ENCODE measurements at places on chromosomes 7 and 10.

- DNase-seq: no peak
Measured at GRCh38 chr7:85178531-85179298, 8.1 kb downstream of the SEMA3D start.

DNA sequence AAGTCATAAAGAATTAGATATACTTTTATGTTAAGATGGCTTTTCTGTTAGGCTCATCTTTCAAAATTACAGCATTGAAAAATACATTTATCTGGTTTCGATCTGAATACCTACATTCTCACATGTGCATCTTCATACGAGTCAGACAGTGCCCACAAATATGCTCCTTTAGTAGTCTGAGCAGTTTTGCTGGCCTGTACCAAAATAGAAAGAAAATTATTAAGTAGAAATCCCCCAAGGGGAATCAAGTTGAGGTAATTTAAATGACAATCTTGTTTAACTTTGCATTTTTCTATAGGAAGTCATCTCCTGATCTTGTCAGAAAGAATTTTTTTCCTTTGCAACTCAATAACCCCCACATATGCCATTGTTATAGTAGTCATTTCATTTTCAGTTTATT, 287.4 kb upstream of the SEMA3D start:
- no peak for DNase-seq

DNA sequence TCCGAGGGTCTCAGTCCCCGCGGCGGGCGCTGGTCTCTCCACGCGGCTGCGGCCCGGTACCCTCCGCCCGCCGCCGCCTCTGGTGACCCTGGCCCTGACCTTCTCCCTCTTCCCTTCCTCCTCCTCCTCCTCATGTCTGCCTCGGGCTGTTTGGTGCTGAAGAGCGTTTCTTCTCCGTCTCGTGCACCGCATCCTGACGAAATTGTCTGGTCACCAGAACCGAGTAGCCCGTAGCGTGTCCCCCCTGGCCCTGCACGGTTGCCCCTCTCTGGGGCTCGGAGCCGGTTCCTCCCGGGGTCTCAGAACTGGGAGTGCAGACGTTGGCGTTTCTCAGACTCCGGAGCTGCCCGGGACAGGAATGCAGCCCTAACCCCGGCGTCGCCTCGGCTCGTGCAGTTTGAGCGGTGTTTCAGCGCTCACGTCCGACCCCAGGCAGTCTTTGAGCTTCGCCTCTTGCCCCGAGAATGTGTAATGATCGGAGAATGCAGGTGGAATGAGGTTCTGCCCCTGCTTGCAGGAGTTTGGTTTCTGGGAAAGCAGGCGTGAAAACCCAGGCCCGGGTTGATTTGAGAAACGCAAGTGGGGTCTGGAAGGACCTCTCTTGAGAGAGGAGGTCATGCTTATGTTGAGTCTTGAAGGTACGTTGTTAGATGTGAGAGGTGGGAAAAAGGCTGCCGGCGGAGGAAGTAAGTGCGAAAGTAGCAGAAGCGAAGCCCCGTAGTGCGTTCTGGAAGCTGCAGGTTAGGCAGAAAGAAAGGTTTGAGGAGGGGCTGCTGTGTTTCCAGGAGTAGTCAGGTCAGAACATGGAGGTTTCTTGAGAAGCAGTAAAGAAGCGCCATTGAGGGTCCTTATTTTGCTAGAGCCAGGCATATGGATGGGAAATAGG, 743 bp downstream of the RBM17 start:
- DNase-seq: peak; percentile 15

DNA sequence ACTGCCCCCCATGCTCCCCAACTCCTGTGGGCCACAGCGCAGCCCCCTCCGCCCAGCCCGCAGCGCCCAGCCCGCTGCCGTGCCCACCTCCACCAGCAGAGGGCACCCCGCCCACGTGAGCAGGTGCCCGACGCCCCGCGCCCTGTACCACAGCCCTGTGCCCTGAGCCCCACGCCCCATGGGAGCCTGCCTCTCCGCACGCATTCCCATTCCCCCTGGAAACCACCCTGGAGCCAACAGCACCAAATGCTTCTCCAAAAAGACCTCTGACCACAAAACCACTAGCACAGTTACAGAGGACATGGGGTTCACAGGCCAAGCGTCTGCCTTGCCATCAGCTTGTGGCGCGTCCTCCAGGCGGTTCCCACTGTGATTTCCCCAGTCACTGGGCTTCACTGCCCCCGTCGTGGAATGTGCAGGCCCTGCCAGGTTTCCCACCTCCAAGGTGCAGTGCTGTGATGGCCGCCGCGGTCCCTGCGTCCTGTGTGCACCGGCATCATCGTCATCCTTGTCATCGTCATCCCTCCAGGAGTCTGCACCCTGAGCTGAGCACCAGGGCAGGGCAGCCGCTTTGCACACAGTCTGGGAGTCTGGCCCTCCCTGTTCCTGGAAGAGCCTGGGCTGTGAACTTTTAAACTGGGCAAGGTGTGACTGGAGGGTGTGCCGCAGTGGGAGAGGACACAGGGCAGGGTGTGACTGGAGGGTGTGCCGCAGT, 61.7 kb downstream of the PWWP2B start:
- peak; percentile 74 for DNase-seq

GRCh38 chr10:25393621-25394020, 218.8 kb downstream of the GPR158 start:
- DNase-seq: no peak

GRCh38 chr10:80579181-80579763, 41.6 kb downstream of the SH2D4B start:
- DNase-seq: no peak

DNA sequence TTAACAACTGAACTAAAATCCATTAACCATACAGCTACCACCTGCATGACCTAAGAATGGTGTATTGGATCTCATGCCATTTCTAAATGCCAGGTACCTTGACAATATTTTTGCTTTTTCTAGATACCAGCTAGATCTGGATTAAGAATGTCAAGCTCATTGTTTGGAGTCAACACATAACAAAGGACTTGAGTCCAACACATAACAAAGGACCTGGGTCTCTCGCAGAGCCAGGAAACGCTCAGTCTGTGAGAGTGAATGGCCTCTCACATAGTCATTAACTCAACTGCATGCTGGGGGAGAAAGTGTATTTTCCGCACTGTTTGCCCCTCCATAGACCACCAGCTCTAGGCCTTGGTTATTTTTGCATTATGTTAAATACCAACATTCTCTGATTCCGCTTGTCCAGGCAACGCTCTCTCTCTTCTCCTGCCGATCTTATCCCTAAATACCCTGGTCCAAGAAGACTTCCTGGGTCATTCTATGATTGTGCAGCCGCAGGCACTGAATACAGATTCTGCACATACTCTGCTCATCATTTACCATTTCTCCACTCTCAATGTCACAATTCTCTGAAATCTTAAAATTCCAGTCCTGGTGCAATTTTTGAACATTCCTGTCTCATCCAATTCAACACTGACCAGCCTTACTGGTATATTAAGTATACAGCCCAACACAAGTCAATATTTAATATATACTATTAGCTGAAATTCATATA, 31.2 kb downstream of the ITIH5 start:
- DNase-seq: no peak

- no peak for DNase-seq
Measured at GRCh38 chr7:77498659-77499379, 38.3 kb upstream of the PTPN12 start.

DNA sequence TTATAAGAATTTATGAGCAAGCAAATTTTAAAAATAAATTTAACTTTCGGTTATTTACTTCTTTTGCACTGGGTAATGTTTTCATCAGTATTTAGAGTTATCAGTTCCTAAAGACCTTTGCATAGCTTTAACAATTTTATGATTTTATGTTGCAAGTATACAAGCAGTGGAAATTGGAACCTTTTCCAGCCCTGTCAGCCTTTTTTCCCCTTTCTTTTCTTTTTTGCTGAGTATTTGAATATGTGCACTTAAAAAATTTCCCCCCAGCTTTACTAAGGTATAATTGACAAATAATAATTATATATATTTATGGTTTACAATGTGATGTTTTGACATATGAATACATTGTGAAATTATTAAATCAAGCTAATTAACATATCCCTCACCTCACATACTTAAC, 62.6 kb downstream of the MKLN1 start:
- no peak for DNase-seq

DNA sequence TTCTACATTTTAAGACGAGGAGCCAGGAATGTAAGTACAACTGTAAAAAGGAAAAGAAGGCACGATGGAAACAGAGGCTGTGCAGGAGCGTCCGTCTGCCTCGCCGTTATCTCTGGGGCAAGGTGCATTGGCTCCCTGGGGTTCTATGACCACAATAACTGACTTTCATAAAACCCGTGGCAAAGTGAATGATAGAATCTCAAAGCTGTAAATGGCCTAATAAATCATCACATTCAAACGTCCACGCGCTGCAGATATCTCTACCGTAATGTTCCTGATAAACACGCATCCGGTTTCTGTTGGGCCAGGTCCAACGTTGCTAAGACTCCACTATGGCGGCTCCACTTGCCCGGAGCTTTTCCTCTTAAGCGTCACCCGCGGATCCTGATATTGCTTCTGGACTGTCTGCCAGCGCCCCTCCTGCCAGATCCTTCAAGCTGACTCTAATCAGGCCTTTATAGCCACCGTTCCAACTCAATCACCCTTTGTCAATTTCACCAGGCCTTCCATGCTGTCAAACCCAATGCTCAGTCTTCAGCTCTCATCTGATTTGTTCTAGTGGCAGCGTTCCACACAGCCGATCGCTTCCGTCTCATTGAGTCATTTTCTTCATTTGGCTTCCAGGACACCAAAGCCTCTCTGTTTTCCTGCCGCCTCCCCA, 265.6 kb upstream of the FOXK1 start:
- no peak for DNase-seq

GRCh38 chr10:5981529-5981928, 4.2 kb upstream of the IL15RA start:
- no peak for DNase-seq

DNA sequence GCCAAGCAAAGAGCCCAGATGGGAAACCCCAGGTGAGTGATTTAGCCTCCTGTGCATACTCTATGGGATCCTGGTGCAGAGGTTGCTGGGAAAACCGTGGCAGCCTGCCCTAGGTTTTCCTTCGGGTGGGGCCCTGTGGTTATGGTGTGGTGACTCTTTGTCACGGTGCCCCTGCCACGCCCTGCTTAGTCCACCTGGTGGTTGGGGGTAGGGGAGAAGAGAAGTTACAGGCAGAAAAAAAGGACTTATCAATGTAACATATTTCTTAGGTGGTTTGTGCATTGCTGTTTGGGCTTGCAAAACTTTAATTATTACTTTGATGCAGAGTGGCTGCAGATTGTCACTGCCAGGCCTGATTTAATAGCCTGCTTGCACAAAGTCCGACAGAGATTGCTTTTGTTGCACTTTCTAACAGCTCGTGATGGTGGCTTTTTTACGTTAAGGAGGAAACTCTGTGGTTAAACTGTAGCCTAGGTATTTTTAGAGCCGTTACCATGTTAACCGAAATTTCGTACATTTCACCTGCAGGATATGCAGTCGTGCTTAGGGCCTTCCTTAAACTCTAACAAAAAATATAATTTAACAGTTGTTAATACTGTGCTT, 197.4 kb downstream of the RNLS start:
- DNase-seq: peak; percentile 22

- DNase-seq: no peak
Measured at GRCh38 chr10:50398823-50399222, 147.5 kb upstream of the ASAH2 start.

- DNase-seq: no peak
Measured at GRCh38 chr10:117797296-117797695, 249.4 kb downstream of the RAB11FIP2 start.

GRCh38 chr10:6321880-6322279, 119.1 kb downstream of the PFKFB3 start:
- DNase-seq: no peak

DNA sequence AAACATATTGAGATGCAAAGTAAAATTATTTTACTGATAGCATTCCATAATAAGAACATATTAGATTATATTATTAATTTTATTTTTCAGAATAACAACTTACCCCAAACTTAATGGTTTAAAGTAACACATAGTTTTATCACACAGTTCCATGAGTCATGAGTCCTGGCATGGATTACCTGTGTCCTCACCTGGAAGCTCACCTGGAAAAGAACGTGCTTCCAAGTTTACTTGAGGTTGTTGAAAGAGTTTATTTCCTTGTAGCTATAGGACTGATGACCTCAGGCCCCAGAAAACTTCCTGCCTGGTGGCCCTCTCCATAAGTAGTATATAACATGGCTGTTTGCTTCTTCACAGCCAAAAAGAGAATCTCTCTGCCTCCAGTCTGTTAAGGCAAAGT, 254.6 kb downstream of the TFEC start:
- DNase-seq: no peak

GRCh38 chr10:104257235-104257634, 2.5 kb downstream of the GSTO1 start:
- DNase-seq: no peak

- DNase-seq: no peak
Measured at GRCh38 chr10:89215511-89215910, 8.4 kb upstream of the CH25H start.

DNA sequence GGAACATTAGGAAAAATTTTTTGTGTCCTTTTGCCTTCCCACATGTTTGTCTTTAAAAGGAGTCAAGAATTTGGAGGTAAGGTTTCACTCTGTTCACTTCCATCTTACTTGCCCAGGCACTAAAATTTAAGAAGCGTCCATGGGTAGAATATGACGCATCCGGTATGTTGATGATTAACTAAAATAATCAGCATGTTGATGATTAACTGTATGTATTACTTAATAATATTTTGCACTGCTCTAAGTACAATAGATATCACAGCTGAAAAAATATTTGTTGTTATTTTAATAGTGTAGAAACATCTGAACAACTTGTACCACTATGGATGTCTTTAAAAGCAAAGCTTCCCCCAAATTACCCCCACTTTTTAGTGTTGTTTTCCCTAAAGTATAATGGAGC, 11.5 kb downstream of the ANKRD22 start:
- DNase-seq: no peak

DNA sequence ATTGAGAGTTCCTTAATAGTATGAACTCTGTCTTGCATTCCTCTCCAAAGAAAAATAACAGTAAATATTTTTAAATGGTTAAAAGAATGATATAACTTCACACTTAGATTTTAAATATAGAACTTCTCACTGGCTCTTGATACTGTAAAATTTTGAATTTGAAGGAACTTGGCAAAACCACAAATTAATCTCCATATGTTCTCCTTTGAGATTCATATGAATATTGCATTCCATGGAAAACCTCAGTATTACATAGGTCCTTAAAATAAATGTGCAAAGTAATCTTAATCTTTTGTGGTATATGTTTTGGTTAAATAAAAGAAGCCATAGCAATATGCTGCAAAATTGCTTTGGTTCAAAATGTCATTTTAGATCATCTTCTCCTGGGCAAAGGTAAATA, 1137.6 kb upstream of the LRRTM3 start:
- no peak for DNase-seq
